CD4-positive, alpha-beta T cell treated with Interleukin-4 for 4 hours (primary cell): ENCODE measurements at places on chromosomes 3 and 15.
A peak's percentile ranks its signal among the peaks of the same experiment; 100 is the strongest.

DNA sequence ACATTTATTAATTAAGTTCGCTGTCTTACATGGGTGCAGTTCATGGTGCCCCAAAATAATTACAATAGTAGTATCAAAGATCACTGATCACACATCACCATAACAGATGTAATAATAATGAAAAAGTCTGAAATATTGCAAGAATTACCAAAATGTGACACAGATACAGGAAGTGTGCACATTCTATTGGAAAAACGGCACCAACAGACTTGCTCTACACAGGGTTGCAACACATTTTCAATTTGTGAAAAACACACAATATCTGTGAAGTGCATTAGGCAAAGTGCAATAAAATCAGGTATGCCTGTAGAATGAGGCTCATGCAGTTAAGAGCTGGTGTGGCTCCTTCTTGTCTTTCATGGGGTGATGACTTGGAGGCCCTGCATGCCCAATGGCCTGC is 265.8 kb downstream of the RPLP1 start:
- DNase-seq: no peak

- DNase-seq: no peak
Measured at GRCh38 chr15:70033529-70034140, 64.1 kb downstream of the TLE3 start.

GRCh38 chr3:61687206-61687605 is 125.8 kb downstream of the PTPRG start:
- DNase-seq: no peak

- DNase-seq: no peak
Measured at GRCh38 chr15:41501191-41501917, 7.7 kb downstream of the ITPKA start.

- DNase-seq: no peak
Measured at GRCh38 chr3:1587426-1587825, 494.6 kb downstream of the CNTN6 start.

DNA sequence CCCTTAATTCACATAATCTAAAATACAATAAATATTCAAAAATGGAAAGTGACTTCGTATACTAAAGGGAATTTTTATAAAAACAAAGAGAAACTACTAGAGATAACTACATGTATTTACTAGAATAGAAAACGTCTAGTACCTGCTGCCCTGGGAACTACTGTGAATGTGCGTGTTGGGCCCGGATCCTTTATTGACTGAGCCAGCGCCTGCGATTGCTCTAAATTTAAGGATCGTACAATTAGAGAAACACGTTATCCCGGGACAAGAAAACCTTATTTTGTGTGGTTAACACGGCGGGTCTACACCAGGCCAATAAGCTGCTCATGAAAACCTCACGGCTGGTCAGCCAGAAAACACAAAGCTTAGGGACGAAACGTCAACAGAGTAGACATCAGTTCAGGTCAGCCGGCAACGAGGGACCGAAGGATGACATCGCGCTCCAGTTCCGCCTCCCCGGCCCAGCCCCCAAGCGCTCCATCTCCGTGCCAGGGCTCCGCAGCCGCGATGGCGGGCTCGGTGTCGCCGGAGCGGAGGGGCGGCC is 555 bp downstream of the TM2D3 start:
- DNase-seq: peak; percentile 10

DNA sequence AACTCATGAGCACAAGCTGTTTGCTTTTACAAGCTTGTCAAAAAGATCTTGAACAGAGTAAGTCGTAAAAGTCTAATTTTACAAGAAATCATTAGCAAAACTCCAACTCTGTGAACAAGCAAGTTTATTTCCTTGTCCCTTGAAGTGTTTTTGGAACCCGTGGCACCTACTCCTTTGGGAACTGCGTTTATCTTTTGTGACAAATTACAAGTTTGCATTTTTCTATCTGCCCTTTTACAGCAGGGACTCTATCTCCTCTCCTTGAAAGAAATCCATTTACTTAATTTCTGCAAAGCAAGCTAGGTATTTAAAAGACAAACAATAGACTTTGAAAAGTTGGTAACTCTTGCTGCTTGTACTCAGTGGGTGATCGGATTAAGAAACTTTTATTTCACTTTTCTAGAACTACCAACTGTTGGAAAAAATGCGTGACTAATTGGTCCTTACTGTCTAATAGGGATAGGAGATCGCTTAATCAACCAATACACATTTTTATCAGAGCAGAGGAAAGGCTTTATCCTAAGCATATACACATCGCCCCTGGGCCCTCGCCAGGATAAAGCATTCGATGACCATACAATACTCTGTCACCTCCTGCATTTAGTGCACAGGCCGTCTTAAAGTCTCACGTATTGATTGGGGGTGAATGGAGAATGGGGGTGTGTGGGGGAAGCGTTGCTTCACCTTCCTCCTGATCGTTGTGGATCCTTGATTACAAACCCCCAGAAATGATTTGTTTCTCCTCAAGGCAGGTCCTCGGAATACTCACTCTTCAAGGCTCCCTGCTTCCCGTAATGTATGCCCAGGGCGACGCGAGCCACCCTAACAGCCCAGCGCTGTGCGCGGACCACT is 1.7 kb downstream of the PRTG start:
- no peak for DNase-seq

DNA sequence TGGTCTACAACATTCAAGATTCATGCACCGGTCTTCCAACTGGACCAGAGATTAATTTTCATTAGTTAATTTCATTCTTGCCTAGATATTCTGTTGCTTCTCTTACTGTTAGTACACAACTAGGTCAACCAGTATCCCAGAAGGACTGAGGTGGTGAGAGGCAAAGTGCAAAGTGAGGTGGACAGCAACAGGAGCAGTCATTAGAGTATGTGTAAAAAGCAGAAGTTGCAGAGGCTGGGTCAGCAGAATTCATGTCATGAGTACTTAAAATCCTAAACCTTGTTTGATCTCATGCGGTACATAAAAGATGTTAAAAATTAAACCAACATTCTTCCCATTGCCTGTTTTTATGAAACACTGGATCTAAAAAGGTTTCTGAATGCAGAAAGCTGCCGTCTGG is 46.7 kb downstream of the PARP14 start:
- no peak for DNase-seq

GRCh38 chr3:131231710-131232389 is 149.7 kb upstream of the NUDT16 start:
- DNase-seq: no peak

DNA sequence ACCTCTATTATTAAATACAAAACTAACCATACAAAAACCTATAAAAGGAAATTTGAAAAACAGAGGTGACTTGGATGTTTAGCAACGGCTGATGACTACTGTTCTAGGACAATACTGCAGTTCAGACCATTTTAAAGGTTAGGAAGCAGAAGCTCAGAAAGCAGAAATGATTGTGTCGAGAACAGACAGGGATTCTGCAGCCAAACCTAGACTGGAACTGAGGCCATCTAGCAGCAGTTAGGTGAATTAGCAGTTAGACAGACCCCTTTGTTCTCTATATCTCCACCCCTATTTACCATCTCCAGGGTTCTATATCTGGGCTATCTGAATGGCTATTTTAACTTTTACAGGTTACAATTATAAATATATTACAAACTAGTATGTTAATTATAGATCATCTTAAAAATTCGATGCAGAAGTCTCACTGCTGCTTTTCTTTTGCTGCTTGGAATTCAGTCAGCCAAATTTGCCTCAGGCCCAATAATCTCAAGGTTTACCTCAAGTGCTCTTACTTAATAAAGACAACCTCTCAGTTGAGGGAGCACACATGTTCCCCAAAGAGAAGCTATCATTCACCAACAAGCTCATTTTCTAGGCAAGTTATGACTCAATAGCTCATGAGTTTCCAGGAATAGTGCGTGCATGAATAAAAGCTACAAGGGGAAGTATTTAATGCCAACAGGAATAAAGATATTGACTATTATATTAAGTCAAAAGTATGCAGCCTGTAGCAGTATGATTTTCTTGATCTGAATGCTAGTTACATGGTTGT is 9.3 kb upstream of the IL1RAP start:
- DNase-seq: no peak

- no peak for DNase-seq
Measured at GRCh38 chr3:8981700-8982099, 18.4 kb upstream of the RAD18 start.

- DNase-seq: no peak
Measured at GRCh38 chr15:52427804-52428203, 100.9 kb downstream of the MYO5A start.

DNA sequence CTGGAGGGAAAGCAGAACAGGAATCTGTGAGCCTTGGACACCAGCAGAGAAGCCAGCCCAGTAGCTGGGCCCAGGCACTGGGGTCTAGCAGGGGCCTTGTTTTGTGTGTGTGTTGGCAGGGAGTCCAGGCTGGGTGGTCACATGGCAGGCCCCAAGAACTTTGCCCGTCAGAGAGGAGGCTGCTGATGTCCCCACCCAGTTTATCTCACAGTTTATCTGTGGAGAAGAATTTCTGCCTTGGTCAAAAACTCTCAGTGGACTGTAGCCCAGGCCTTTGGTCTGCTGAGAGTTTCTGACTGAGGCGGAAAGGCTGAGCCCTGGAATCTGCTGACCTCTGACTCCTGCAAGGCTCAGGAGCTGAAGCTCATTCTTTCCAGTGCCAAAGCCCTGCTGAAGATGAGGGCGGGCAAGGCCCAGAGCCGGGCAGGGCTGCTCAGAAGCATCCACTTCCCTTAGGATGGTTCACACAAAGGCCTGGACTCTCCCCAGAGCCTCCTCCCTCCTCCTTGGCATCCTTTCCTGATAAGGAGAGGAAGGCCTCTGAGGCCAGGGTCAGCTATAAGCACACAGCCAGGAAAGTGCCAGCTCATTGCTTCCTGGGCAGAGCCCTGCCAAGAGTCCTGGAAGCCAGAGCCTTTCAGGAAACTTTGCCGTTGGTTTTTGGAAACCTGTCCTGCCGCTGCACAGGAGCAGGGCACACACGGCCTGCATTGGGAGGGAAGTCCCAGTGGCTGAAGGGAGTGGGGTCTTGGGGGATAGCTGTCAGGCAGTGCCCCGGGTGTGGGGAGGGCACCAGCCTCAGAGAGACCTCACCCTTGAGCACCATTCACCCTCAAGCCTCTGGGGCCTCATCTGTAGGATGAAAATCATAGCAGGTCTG is 37.2 kb upstream of the SLCO2A1 start:
- no peak for DNase-seq

- DNase-seq: no peak
Measured at GRCh38 chr3:15519096-15519495, 2.4 kb downstream of the COLQ start.

DNA sequence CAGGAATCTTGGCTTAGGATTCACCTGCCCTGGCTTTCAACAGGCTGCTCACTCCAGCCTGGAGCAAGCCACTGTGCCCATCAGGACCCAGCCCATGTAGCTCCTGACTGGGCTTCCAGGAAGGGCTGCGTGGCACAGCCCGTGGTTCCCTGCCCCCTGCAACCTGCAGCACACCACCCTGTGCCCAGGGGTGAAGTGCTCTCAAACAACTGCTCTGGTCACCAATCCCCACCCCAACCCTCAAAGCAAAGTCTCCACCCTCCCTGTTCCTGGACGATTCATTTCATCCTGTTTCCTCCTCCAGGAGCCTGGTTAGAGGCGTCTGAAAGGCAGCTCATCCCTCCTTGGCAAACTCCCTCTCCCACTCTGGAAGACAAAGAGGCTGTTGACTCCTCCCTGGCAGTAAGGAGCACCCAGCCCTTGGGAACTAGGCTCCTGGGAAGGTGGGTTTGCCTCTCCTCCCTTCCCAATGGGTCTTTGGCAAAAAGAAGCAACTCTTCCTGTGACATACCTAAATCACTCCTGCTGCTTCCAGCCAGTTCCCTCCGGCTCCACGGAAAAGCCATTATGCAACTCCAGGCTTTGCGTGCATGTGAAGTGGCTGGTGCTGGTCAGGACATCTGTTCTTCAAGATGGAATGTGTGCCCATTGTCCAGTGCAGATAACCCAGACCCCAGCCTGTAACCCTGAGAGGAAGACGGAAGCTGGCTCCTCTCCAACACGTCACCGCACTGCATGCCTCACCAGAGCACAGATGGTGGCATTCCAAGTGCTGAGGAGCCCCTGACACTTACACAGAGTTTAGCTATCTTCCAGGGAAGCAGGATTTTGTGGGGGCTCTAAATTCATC is 29.1 kb upstream of the VIPR1 start:
- DNase-seq: no peak

DNA sequence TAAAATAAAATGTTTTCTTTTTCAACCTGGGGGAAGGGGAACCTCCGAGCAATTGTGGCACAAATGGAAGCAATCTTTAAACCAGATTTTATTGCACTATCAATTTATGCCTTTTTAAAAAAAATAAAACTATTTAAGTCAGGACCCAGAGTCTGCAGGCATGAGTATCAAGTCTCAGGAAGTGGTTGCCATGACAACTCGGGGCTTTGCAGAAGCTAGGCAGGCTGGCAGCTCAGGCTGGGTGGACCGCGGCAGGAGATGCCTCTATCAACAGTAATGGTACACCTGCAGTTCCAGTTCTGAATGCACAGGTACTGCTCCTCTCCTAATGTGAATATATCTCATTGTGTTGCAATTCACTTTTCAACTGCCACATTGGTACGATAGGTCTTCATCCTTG is 447.7 kb downstream of the GABRG3 start:
- no peak for DNase-seq

- no peak for DNase-seq
Measured at GRCh38 chr3:148269816-148270215, 427.9 kb upstream of the AGTR1 start.

DNA sequence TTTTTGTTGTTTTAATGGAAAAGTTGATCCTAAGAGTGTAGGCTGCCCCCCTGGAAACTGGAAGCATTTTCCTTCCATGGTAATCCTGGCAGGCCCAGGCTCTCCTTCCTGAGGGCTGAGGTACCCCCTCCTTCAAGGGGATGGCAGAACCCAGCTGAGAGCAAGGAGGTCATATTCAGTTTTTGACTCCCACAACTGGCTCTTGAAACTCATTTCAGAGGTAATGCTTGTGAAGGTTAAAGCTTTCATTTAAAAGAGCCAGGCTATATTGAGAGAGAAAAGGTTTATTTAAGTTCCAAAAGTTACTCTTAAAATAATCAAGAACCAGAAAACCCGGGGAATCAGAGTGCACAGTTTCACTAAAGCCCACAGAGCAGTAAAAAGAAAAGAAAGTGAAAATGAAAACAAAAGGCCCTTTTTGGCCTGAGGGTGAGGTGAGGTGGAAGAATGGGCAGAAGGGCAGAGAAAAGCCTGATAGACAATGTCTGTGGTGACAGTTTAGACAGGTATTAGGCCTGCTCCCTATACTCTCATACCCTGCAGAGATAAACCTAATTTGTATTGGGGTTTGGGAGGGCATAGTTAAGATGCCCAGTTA is 47.0 kb upstream of the RBP1 start:
- DNase-seq: no peak

DNA sequence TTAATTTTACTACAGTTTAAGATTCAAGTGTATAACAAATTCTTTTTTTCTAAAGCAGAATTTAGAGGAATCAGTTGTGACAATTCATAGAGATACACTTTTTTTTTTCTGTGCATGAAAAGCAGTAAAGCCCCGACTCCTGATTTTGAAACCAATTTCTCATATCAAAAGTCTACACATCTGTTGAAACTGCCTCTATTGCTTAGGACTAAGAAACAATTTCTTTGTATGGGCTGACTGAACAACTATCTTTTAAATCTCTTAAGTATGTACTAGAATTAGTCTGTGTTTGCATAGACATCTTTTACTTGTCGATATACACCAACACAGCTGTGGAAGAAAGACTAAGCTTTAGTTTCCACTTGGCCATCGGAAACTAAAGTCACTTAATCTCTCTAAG is 127.6 kb downstream of the MEIS2 start:
- DNase-seq: no peak
